CD4-positive, alpha-beta memory T cell (primary cell): ENCODE measurements at places on chromosomes 2 and 18.

DNA sequence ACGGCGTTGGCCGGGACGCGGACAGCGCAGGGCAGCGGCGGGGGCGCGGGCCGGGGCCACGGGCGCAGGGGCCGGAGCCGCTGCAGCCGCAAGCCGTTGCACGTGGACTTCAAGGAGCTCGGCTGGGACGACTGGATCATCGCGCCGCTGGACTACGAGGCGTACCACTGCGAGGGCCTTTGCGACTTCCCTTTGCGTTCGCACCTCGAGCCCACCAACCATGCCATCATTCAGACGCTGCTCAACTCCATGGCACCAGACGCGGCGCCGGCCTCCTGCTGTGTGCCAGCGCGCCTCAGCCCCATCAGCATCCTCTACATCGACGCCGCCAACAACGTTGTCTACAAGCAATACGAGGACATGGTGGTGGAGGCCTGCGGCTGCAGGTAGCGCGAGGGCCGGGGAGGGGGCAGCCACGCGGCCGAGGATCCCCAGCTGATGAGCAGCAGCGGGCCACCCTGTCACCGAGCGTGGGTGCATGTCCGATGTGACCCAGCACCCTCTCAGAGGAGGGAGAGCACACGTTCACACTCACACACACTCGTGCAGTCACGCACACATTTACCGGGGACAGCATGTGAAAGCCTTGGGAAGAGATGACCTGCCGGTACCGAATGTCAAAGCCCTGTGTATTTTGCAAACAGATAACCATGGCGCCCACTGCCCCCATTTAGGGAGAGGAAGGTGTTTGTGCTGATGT is 4.2 kb downstream of the GDF7 start:
- DNase-seq = no peak

DNA sequence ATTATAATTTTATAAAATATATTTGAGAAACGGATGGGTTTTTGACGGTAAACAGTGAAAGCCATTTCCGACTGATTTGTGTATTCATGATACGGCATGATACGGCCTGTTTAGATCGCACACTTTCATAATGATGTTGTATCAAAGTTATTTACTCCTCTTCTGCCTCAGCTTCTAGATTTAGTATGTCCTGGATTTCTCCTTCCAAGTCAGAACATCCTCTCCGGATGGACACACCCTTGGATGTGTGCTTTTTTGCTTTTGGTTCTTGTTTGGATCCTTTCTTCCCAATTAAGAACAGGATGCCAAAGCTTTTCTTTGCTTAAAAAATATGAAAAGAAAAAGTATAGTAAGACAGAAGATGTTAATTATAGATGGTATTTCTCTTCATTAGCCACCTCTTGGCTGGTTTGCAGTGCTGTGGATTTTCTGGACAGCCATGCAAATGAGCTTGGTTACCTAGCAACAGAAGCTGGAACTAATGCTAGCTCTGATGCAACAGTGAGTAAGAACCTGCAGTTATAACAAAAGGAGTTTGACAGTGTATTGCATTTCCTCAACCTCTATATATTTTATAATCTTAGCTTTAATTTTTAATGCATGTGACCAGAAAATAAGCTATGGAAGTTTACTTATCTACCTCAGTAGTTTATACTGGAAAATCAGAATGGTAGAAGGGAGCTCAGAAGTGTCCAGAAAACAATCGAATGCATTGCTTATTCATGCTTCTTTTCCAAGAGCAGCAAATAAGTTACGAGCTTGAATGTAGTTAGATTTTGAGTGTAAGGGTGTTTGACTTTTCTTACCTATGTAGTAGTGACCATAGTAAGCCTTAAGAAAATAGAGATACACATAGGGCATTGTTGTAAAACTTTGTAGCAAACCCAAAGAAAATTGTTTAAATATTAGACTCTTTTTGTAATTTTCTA is 27.9 kb downstream of the RMND5A start:
- DNase-seq = no peak

DNA sequence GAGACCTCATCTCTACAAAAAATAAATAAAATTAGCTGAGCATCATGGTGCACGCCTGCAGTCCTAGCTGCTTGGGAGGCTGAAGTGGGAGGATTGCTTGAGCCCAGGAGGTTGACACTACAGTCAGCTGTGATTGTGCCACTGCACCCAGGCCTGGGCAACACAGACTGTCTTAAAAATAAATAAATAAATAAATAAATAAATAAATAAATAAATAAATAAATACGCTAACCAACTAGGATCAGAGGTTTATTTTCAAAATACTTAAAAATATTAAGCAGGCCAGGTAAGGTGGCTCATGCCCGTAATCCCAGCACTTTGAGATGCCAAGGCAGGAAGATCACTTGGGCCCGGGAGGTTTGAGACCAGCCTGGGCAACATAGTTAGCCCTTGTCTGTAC is 63.6 kb downstream of the KCNG3 start:
- no peak for DNase-seq

- DNase-seq = no peak
Observed at GRCh38 chr2:101307950-101308431, 510 bp downstream of the RNF149 start.

- DNase-seq = no peak
Observed at GRCh38 chr2:120771111-120771780, 35.6 kb downstream of the GLI2 start.

DNA sequence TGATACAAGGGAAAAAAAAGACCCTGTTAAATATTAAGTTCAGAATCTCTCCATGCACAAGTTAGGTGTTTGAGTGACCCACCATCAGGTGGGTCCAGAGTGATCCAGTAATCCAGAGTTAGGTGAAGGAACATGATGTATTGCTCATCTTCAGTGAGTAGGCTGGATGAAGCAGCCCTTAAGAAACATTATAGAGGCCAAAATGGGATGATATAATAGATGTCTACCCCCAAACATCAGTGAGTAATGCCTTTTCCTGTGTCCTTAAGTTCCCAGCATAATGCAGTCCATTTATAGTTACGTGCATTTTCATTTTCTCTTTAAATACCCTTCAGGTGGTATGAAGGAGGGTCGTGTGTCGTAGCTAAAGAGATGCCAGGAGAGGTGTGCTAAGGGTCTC is 89.6 kb downstream of the MAP4K4 start:
- DNase-seq = no peak

- no peak for DNase-seq
Observed at GRCh38 chr18:46013484-46014189, 46.5 kb upstream of the EPG5 start.

GRCh38 chr18:48295586-48296311 is 113.4 kb downstream of the ZBTB7C start:
- DNase-seq = no peak

GRCh38 chr2:128512379-128513115 is 193.9 kb upstream of the HS6ST1 start:
- no peak for DNase-seq

- no peak for DNase-seq
Observed at GRCh38 chr2:18959952-18960717, 370.8 kb upstream of the NT5C1B start.

DNA sequence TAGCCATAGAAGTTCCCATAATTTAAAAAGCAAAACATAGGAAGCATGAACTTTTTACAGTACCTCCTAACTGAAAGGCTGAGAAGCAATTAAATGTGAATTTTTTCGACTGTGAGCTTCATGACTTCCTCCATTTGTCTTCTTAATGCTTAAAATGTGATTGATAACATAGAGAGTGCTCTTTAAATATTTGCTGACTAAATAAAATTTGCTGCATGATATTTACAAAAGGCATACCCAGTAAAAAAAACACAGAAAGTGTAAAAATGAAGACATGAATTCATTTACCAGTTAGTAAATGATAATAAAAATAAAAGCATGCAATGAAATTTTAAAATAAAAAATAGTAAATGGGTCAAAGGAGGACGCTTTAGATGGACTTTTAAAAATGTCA is 21.9 kb downstream of the STAT4 start:
- DNase-seq = no peak

DNA sequence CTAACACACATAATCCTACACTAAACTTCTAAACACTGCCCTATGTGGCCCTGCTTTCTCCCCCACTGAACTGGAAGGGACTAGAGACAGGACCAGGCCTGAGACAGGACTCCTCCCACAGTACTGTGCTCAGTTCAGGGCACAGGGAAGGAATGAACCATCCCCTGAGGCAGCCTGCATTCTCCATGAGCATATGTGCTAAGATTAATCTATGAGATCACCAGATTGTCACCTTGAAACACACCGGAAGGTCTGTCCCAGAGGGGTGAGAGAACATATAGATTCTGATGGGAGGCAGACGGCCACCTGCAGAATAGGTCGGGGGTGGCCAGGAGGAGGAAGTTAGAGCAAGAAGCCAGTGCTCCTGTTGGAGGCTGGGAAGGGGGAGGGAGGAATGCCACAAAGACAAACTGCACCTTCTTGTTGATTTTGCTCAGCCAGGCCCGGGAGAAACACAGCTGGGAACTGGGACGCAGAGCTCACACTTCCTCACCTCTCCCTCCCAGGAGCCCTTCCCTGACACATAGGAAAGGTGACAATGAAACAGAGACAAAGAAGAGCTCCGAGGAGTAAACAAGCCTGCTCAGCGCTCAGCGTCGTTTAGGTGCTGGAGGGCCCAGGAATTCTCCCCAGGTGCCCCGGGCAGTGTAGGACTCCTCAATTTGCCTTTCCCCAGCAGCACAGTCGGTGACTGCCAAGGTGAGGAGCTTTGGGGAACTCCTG is 52.1 kb downstream of the ZBTB7C start:
- DNase-seq = no peak

- DNase-seq = no peak
Observed at GRCh38 chr2:42366411-42366810, 5.4 kb upstream of the COX7A2L start.

DNA sequence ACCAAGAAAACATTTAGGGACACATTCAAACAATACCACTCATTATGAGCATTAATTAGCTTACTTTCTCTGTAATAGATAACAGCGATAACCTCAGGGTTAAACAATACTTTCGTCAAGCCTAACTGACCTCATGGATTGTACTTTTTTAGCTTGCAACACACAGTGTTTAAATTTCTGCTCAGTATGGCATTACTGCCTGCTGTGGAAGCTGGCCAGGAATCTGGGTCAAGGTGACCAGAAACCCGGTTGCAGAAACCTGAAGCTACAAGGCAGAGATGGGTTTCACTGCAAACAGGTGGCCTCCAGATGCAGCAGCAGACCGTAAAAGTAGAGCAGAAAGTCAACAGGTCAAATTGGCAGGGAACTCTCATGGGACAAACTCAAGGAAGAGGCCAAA is 123.8 kb upstream of the FHL2 start:
- DNase-seq = no peak

DNA sequence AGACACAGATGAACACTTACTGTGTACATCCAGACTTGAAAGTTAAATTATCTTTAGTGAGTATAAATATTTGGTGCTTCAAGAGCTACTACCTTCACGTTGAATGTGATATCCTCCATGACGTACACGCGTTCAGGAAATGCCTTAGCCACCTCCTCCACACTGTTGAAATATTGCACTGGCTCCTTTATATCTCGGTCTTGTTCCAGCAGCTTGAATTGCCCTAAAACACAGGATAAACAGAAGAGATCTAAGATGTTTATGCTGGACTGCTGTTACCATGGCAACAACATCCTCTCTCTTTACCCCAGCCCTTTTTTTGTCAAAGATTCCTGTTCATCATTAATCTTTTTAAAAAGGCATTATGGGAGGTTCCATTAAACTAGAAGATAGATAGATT is 120.3 kb downstream of the MEP1B start:
- DNase-seq = no peak

DNA sequence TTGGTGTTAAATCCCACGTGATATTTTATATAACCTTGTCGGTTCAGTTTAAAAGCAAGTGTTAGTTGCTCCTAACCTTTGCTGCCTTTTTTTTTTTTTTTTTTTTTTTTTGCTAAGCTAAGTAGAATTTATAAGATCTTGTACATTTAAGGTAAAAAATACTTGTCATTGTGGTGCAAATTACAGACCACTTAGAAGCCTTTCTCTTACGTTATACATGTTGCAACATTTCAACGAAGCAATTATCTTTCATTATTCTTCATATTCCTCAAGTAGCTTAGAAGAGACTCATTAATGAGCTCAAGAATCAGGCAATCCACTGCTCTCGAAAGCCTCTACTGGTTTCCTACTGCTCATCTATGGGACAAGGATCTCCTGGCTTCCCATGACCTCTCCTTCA is 14.9 kb upstream of the IL1RL2 start:
- DNase-seq = no peak

- DNase-seq = peak; percentile 29
Observed at GRCh38 chr18:75029481-75029880, 179.5 kb downstream of the PTGR3 start.

DNA sequence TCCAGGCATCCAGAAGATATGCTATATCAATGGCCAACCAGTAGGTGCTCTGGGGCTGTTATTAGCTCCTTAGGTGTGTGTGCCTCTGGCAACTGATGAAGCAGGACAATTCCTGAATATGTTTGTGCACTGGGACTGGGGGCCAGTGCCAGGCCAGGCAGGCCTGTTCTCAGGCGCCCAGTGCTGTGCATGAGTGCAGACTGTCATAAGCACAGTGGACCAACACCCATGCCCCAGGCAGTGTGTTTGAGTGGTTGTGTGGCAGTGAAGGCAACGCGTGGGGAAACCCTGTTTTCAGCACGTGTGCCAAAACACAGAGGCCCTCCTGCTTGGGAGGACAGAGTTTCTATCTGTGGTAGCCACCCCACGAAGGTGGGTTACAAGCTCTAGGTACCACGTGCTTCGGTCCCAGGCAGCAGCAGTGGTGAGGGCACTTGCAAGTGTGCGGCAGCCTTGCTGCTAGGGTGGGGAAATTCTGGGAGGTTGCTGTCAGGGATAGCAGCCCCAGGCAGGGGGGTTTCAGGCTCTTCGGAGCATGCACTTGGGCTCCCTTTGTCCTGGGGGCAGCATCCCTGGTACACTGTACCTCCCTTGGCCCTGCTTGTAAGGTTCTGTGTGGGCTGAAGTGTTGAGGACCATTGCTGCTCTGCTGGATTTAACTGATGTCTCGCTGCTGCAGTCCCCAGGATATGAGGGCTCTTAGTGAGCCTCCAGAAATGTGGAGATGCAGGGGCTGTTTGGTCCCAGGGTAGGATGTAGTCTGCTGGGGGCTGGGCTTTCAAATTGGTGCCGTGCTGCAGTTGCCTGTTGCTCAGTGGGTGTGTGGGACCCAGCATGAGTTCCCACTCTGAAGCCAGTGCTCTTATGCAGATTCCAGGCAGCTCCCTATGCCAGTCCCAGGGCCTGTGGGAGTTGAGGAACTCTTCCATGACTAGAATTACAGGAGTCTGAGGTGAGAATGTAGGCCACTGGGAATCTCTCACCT is 280.9 kb downstream of the RPRM start:
- DNase-seq = no peak

GRCh38 chr2:105365206-105365605 is 27.9 kb downstream of the C2orf49 start:
- DNase-seq = no peak

GRCh38 chr2:206432193-206433082 is 10.9 kb upstream of the ADAM23 start:
- no peak for DNase-seq
